ENCODE measurements at places on chromosomes 11 and 22.

- no peak for DNase-seq
Observed at GRCh38 chr11:77103319-77103718, 679 bp downstream of the OMP start.

DNA sequence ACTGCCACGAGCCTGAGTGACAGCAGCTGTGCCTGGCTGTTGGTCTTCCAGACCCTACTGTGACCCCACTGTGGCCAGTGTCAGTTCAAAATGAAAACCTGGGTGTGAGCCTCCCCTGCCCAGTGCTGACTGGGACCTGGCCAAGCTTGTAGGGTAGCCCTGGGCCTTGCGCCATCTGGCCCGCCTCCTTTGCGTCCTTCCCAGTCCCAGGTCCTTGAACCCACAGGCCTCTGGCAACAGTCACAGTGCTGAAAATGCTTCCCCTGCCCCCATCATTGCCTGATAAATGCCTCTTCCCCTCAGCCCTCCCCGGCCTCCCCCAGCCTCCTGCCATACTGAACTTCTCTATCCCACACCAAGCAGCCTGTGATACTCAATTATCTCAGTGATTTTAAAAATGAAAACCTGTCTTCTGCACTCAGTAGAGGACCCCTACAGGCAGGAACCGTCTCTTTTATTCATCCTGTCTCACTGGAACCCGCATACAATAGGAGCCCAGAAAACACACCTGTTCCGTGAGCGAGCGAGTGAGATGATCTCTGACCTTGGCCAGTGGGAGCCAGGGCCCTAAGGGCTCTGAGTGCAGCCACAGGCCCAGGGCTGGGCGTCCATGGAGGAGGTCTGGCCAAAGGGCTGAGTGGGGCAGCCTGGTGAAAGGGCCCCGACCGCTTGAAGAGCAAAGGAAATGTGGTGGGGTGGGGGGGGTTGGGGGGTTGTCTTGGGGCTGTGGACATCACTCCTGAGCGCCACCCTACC is 49.7 kb upstream of the TTLL12 start:
- DNase-seq: no peak

DNA sequence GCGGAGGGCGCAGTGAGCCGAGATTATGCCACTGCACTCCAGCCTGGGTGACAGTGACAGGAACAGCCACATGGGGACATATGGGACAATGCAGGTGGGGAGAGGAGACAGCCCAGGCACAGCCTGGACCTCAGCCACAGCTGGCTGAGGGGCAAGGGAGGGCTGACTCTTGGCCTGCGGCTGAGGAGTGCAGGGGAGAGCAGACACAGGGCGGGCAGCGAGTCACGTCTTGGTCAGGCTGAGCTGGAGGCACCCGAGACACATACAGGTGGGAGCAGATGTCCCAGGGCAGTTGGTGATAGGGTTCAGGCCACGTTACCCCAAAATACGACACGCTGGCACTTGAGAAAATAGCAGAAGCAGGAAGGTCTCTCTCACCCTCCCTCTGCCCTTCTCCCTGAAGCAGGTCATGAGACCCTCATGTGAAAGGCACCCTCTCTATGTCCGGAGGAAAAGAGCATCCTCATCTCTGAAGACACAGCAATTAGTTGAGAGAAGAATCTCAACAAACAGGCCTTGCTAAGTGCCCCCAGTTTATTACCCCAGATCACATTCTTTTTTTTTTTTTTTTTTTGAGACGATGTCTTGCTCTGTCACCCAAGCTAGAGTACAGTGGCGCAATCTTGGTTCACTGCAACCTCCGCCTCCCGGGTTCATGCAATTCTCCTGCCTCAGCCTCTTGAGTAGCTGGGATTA is 10.5 kb downstream of the KIAA0930 start:
- no peak for DNase-seq

DNA sequence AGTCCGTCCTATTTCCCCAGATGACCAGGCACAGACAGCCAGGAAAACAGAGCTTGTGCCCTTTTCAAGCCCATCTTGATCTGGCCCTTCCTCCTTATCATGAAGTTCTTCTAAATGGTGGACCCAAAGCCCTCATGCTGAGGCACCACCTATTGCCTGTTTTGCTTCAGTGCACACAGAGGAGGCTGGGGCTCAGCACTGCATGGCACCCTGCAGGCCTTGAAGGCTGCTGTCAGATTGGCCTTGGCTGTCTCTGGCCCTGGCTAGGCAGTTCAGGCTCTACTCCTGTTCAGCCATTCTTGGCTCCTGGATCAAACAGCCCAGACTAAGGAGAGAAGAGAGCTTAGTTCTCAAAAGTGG is 49.2 kb downstream of the OTOG start:
- no peak for DNase-seq

DNA sequence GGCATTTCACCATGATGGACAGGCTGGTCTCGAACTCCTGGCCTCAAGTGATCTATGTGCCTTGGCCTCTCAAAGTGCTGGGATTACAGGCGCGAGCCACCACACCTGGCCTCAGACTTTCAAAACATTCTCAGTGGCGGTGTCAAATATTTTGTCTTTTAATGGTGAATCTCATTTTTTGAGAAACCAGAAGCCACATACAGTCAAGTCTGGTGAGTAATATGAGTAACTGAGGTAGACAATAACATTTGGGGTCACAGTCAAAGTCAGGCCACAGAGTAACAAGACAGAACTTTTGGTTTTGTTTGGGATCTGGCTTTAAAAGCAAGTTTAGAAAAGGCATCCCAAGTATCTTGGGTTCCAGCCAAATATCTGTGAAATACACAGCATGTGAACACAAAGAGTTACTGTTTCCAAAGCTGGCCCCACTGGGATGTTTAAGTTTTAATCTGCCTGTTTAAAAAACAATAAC is 5.6 kb upstream of the TMA7B start:
- no peak for DNase-seq

DNA sequence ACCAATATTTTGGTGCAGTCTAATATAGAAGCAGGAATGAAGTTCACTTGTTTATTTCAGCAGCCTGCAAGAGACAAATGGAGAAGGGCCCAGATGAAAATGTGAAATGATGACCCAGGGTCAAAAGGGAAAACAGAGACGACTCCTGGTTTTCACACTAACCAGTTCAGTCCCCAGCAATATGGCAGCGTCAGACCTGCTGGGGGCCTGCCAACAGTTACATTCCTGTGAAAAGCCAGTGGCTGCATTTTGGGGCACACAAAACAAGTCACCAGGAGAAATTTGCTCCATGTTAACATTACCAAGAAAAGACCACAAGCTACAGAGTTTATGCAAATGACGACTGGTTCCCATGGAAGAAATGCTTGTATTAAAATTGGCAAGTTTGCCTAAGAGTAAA is 80.2 kb downstream of the CCDC34 start:
- no peak for DNase-seq

DNA sequence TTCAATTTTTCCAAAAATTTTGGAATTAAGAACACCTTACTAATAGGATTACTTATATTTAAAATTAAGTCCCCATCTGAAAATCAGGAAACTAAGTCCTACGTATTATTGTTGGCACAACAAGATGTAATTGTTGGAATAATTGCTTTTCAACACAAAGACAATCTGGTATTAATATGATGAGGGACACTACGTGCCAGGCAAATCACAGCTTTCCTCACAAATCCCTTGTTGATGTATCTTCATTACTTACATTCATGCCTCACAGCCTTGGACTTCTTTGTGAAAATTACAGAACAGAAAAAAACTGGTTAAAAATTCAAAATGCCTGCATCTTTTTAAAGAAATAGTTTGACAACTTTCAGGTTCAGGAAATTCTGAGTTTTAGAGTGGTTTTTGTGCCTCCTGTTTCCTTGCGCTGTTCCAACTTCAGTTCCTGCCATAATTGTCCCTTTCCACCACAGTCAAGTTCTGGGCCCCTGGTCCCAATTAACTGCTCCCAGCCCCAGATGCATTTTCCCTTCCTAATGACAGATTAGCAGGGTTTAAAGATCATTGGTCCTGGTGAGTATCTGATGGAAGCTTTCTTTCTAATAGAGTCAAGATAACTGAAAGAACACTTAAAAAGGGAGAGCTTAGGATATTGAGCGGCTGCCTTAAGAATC is 23.3 kb upstream of the CCDC34 start:
- DNase-seq: no peak

GRCh38 chr11:111347723-111348115 is 31.4 kb downstream of the POU2AF1 start:
- DNase-seq: no peak

GRCh38 chr22:41782316-41782715 is 18.2 kb upstream of the CCDC134 start:
- DNase-seq: no peak

GRCh38 chr11:22797047-22797446 is 32.6 kb downstream of the SVIP start:
- DNase-seq: no peak

- no peak for DNase-seq
Observed at GRCh38 chr11:87203907-87204602, 166.3 kb downstream of the TMEM135 start.

DNA sequence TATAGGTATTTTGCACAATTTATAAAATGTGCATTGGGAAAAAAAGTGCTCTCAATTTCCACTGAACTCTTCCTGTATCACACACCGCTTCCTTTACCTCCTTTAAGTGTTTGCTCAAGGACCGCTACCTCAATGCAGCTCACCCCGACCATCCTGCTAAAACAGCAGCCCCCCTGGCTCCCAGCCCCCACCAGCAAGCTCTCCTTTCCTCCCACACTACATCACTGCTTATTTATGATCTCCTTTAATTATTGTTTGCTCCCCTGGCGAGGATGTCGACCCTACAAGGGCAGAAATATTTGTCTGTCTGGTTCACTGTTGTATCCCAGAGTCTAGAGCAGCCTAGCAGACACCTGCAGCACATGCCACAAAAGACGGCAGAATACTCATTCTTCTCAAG is 10.0 kb downstream of the SHANK2 start:
- no peak for DNase-seq

GRCh38 chr22:22939588-22940368 is 52.2 kb downstream of the IGLL5 start:
- DNase-seq: no peak

GRCh38 chr11:11611381-11611780 is 10.4 kb downstream of the GALNT18 start:
- no peak for DNase-seq

DNA sequence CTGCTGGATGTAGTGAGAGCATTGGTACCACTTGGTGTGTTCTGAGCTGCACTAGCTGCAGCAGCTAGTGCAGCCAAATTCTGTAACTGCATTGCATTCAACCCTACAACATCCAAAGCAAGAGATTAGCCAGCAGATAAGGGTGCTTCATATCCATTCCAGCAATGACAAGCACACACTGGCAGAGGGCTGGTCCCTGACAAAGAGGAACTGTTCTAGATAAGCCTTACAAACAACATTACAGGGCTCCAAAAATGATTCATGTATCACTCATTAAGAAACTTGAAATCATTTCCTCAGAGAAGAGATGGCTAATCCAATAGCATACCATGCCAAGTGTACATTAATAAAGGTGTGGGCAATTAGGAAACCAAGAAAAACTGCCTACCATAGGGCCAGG is 28.4 kb upstream of the RAPSN start:
- DNase-seq: no peak

Data from effector CD8-positive, alpha-beta T cell (primary cell).